GM13976 (cell line): ENCODE measurements at places on chromosomes 1 and 21.
A peak's percentile ranks its signal among the peaks of the same experiment; 100 is the strongest.

DNA sequence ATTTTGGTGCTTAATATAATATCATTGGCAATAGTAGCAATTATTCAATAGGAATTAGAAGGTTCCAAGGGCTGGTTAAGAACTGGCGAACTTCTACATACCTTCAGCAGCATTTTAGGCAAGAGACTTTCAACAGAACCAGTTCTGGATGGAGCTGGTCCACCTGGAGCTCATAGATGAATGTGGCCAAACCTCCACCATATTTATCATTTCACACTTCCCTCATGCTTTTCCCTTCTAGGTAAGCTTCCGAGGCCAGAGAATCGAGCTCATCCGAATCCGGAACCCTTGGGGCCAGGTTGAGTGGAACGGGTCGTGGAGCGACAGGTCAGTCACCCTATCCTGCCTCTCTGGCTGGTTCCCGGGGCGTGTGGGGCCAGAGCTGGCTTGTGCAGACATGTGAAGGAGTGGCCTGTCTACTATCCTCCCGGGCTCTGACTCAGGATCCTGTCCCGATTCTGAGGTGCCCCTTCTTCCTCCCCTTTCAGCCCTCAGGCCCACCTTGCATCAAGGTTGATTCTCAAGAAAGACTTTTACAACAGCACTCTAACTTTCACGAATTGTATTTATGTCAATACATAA is 24.7 kb downstream of the CAPN9 start:
- DNase-seq, result no peak

GRCh38 chr1:119978018-119978505 is 81.7 kb upstream of the ADAM30 start:
- no peak for DNase-seq

DNA sequence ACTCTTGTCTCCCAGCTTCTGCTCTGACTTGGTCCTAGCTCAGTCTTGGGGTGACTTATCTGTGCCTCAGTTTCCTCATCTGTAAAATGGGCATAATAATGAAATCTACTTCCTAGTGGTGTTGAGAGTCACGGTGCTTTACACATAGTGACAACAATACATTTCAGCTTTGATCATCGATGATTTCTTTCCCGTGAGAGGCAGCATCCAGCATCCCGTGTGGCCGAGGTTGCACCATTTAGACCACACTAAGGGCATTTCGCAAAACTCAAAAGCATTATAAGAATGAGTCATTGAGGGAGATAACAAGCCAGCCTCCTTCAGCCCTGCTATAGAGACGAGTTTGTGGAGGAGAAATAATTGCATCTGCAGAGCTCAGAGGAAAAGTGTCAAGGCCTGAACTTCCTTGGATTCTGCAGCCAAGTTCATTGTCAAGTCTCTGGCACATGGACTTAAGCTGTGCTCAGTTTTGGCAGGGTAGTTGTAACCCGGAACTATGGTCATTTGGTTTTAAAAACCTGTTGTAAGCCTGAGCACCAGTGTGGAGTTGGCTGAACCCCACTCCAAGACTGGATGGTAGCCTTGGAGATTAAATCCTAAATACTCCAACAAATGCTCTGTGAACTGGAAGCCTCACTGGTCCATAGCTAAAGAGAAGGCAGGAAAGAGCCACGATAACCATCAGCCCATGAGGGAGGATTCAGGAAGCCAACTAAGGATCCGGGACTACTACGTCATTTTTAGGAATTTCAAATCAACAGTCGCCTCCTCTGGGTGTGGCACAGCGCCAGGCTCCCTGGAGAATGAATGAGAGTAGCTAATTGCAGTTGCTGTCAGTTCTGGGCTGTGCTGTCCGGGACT is 64.2 kb downstream of the TCP10L start:
- no peak for DNase-seq

DNA sequence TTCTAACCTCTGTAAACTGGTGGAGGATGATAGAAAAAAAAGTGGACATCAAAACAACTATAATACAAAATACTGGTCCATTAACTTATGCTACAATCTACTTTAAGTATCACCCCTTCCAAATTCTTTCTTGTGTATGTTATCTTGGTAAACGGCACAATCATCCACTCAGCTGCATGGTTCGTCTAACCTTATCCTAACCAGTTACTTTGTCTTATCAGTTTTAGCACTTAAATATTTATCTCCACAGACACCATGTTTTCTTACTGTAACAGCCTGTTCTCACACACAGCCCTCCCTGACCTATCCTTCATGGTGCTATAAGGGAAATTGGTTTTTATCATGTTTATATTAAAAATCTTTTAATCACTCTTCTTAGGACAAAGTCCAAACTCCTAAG is 157.2 kb downstream of the PTGER3 start:
- no peak for DNase-seq

- DNase-seq, result no peak
Measured at GRCh38 chr21:30942192-30942591, 60.8 kb upstream of the KRTAP11-1 start.

DNA sequence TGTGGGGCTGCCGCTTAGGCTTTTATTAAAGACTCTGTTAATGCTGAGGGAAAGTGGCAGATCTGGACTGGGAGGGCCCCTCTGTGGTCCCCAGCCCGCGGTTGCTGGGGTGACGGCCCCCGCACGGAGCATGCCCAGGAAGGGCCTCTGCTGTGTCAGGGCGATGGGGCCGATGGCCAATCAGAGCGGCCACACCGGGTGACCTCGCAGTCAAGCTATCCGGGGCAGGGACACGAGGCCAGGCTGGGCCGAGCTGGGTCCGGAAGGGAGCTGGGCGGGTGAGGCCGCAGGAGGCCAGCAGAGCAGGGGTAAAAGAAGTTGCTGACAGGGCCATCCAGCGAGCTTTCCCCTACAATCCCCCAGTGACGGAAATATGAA is 145.1 kb downstream of the CASZ1 start:
- no peak for DNase-seq

DNA sequence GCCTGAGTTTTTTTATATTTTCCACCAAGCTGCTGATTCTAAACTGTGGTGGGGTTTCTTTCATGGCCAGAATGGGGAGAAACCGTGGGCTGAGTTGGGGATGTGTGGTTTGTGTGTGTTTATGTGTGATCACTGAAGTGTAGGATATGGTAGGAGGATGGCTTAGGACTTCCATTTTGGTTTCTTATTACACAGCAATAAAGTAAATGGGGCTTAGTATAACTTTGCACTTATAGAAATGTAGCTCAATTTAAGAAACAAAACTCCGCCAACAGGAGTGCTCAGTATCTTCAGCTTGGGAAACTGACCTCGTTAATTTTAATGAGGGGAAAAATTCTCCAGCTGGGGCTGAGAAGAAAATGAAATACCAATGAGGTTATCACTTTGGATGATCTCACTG is 77.8 kb downstream of the PBX1 start:
- no peak for DNase-seq

DNA sequence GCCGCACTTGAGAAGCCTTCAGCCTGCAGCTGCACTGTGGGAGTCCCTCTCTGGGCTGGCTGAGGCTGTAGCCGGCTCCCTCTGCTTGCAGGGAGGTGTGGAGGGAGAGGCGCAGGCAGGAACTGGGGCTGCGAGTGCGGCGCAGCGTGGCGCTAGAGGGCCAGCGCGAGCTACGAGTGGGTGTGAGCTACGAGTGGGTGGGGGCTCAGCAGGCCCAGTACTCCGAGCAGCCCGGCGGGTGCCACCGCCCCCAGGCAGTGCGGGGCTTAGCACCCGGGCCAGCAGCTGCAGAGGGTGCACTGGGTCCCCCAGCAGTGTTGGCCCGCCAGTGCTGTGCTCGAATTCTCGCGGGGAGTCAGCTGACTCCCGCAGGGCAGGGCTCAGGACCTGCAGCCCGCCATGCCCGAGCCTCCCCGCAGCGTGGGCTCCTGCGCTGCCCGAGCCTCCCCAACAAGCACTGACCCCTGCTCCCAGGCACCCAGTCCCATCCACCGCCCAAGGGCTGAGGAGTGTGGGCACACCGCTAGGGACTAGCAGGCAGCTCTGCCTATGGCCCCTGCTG is 1620.1 kb downstream of the BRINP3 start:
- DNase-seq, result no peak

GRCh38 chr1:205948886-205949285 is 5.6 kb upstream of the SLC26A9 start:
- no peak for DNase-seq

DNA sequence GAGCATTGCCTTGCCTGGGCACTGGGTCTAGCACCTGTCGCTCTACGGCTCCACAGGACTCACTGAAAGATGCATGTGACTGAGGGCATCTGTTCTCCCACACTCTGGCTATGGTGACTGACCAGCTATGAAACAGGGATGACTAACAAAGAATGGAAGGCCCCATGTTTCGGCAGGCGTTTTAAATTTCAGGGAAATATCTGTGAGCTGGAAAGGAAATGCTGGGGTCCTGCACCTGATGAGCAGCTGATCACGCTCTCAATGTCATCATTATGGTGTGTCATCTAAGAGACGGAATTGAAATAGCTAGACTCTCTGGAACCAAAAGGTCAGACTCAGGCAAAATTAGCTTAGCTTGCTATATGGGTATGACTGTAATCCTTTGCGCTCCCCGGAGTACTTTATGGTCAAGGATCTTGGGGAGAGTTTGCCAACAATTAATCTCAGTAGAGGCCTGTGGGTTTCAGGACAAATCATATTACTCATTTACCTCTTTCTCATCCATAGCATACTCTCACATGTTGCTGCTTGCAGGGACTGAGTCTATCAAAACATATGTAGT is 24.5 kb upstream of the PALMD start:
- no peak for DNase-seq

- no peak for DNase-seq
Measured at GRCh38 chr21:16538405-16538804, 808.6 kb downstream of the USP25 start.

DNA sequence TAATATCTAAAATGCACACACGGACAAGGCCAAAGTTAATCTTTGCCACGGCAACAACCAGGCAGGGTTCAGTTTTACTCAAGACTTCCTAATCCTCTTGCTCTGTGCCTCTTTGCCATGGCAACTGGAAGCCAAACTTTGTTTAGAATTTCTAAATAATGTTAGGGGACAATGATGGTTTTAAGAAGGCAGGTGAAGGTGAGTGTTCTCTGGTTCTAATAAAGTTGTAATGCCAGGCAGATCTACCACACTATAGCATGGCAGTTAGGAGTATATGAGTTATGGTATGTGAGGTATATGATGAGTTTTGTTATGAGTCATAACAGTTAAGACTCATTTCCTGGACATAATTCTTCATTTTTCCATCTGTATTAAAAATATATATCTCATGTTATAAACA is 2.7 kb downstream of the PTPRC start:
- no peak for DNase-seq

GRCh38 chr1:97340951-97341350 is 579.9 kb downstream of the DPYD start:
- DNase-seq, result no peak

DNA sequence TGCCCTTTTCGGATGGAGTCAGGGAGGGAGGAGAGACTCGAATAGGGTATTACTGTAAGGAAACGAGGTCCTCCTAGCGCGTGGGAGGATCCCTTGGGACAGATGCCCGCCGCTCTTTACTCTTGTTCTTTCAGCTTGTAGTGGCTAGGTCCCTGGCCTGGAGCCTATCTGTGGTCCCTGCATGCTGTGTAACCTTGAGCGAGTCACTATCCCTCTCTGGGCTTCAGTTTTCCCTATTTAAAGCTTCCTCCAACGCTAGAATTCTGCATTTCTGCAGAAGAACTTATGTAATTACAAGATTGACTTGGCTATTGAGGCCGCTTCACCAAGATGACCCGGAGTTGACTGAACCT is 744 bp downstream of the MIER1 start:
- DNase-seq, result no peak

DNA sequence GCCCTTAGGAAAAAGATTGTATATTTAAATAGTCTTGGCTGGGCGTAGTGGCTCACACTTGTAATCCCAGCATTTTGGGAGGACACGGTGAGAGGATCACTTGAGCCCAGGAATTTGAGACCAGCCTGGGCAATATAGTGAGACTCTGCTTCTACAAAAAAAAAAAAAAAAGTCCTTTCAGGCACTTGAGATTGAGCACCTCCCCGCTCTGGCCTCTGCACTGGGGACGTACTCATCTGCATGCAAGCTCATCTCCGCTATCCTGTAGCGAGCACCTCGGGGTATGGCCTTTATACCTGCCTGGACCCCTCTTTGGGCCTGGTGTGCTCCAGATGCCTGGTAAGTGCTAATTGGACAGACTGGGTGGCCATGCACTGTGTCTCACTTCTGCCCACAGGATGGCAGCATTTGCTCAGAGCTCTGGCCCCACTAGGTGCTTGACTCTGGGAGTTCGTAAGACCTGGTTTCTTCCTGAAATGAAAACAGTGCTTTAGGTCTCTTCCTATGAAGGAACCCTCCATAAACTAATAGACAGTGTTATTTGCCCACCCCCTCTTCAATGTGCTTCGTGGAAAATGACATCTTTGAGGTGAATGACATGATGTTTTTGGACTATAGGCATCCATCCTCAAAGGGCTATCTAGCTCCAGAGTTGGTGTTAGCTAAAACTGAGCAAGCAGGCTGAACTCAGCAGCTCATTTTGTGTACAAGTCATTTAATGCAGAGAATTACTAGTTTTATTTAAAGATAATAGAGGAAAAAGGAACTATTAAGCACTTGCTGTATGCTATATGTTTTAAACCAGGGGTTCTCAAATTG is 61.7 kb upstream of the ADAR start:
- peak; percentile 87 for DNase-seq

GRCh38 chr1:186819126-186819525 is 9.6 kb upstream of the PLA2G4A start:
- DNase-seq, result peak; percentile 22

DNA sequence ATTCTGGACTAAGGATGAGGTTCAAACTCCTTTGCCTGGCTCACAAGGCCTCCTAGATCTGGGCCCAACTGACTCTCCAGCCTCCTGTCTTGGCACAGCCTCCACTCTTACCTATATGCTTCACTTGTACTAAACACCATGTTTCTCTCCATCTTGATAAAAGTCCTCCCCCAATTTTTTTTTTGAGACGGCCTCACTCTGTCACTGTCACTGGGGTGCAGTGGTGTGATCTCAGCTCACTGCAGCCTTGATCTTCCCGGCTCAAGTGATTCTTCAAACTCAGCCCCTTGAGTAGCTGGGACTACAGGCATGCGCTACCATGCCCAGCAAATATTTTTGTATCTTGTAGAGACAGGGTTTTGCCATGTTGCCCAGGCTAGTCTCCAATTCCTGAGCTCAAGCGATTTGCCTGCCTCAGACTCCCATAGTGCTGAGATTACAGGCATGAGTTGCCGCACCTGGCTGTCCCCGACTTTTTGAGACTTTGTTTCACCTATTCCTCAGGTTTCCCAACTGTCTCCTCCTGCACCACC is 39.7 kb downstream of the CD34 start:
- no peak for DNase-seq

GRCh38 chr1:236795757-236796667 is 920 bp downstream of the MTR start:
- DNase-seq, result no peak

GRCh38 chr1:158020259-158020885 is 26.9 kb downstream of the KIRREL1 start:
- no peak for DNase-seq
